ENCODE measurements at places on chromosomes 1 and 21.
A peak's percentile ranks its signal among the peaks of the same experiment; 100 is the strongest.

DNA sequence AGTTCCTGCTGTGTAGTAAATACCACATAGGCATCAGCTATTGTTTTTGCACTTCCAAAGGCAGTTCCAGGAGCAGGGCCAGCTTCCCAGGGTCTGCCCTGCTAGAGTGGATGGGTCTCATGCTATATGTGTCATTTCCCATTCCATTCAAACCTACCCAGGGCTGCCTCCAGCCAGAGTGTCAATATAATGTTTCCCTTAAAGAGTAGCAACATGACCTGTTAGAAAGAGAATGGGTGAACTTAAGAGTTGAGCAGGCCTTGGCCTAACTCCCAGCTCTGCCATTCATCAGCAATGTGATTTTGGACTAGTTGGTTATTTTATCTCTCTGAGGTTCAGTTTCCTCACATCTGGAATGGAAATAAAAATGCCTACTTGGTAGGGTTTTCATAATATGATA is 44.9 kb downstream of the RAB3B start:
- DNase-seq = no peak

GRCh38 chr1:84940481-84940880 is 47.5 kb upstream of the LPAR3 start:
- DNase-seq = no peak

GRCh38 chr1:2215329-2215728 is 12.8 kb upstream of the SKI start:
- DNase-seq = no peak

DNA sequence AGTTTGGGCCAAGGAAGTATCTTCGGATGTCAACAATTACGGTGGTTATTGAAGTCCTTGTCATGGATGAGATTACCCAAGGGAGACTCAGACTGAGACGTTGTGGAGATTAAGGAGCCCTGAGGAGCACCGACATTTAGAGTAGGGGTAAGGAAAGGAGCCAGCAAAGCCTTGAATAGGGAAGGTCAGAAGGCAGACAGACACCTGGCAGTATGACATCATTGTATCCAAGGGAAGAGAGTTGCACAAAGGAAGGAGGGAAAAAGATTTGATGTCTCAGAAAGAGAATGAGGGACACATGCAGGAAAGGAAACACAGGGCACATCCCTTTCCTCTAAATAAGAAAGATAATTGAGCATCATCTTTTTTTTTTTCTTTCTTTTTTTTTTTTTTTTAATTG is 11.7 kb downstream of the LAMC2 start:
- DNase-seq = no peak

- no peak for DNase-seq
These were observed 22.6 kb downstream of the BTG2 start for GRCh38 chr1:203327684-203328457.

GRCh38 chr1:160407839-160408801 is 7.8 kb downstream of the VANGL2 start:
- DNase-seq = peak; percentile 82

GRCh38 chr21:41813226-41813625 is 46.4 kb upstream of the RIPK4 start:
- no peak for DNase-seq

GRCh38 chr1:29180497-29181412 is 945 bp downstream of the SRSF4 start:
- DNase-seq = peak; percentile 11

DNA sequence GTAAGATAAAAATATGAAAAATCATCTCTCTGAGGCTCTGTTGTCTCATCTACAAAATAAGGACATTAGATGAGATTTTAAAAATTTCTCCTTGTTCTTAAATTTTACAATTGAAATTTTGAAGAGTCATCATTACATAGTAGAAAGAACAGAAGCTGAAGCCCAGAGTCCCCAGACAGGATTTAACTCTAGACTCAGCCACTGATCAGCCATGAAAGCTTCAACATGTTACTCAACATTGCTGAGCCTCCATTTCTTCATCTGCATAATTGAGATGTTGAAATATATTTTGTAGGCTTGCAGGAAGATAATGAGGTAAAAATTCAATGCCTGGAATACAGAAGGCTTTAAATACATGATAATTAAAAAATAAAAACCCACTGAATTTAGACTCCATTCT is 633.3 kb downstream of the LMO4 start:
- no peak for DNase-seq

DNA sequence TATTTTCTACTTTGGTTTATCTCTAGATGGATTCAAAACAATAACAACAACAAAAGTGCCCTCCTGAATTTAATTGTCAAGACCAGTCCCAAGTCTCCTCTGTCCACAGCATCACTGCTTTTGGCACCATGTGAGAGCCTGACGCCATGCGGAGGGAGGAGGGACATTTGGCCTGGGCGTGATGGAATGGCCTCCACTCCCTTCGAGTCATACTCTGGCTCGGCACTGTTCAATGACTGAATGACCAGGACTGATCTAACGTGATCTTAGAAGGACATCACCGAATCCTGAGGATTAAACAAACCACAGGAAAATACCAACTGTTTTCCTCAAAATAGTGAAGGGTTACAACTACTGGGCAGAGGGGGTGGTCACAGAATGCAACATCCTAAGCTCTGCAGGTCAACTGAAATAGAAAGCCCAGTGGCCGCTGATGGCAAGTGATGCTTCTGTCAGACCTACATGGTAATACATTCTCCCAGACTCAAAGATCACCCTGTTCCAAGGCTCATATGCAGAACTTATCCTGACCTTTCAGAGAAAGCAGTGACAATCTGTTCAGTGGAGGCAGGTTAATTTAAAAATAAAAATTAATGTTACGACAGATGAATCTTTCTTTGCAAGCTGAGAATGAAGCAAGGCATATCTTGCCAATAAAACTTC is 19.1 kb downstream of the SRSF4 start:
- no peak for DNase-seq

DNA sequence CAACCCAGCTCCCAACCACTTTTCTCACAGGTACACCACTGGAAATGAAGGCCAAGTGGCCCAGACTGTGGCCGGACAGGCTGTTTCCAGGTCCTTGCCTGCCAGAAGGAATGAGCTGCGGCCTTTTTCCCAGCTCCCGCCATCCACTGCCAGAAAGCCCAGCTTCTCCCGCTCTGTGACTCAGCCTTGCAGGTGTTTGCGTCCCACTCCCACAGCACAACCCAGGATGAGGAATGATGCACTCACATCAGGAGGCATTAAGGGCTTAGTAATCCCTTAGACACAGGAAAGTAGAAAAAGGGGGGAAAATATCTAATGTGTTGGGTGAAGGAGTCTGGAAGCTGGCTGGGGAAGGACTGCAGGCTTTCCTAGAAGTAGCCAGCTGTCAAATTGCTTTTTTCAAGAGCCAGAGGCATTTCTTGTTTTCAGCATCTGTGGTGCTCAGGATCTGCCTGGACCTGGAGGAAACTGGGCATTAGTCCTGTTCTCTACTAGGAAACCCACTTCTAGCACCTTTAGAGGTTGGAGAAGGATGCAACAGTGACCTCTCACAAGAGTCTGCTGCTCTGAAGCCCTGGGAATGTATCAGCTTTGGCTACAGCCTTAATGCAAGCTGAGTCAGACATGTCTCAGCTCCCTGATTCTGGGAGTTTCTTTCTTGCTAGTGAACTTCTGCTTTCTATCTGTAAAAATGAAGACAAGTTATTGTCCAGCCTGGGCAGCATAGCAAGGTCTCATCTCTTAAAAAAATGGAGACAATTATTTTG is 13.2 kb upstream of the MAP1LC3C start:
- DNase-seq = peak; percentile 26

DNA sequence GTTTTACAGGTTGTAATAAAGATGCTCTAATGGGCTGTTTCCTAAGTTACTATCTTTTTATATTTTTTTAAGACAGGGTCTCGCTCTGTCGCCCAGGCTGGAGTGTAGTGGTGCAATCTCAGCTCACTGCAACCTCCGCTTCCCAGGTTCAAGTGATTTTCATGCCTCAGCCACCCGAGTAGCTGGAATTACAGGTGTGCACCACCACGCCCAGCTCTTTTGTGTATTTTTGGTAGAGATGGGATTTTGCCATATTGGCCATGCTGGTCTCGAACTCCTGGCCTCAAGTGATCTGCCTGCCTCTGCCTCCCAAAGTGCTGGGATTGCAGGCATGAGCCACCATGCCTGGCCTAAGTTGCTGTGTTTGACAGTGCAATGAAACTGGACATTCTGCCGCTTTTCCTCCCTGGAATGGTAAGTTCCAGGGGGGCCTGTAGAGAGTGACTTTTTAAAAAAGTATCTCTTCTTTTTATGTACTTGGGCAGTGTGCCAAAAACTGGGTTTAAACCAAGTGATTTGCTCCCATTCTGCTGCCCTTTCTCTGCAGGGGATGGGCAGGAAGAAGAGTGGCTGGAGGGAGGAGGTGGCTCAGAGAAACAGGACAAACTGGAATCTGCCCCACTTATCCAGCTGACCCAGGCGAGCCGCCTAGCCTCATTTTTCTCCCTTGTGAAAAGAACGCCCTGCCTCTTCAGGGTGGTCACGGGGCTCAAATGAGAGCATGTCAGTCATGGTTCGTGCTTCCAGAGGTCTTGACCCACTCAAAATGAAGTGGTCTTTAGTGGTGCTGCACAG is 2.3 kb downstream of the SLC37A1 start:
- DNase-seq = no peak

DNA sequence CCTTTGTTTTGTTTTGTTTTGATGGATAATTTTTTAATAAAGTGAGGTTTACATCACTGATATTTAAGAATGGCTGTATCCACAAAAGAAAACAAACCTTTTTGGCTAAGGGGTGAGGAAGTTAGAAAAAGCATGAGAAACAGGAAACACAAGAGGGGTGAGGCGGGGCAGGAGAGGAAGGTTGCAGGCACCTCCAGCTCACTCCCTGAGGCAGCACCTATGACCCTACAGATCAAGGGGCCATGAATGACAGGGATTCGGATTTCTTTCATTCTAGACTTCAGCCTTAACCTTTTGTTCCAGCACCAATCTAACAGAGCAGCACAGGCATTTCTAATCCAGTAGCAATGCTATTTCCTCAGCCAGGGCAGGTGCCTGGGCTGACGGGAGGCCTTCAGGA is 4.4 kb downstream of the CLCA4 start:
- DNase-seq = no peak

DNA sequence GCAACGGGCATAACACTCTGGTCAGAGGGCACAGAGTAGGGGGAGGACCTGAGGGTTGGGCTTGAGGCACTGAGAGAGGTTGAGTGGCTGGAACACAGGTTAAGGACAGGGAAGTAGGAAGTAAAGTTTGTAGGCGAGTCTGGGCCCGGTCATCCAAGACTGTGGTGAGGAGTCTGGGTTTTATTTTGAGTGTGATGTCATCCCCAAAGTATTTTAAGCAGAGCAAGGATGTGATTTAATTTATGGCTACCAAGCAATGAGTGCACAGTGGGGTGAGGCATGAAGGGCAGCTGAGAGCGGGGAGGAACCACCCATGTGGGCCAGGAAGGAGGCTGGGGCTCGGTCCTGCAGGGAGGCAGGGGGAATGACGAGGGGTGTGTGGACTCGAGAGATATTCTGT is 11.2 kb upstream of the VWA5B1 start:
- DNase-seq = peak; percentile 70

DNA sequence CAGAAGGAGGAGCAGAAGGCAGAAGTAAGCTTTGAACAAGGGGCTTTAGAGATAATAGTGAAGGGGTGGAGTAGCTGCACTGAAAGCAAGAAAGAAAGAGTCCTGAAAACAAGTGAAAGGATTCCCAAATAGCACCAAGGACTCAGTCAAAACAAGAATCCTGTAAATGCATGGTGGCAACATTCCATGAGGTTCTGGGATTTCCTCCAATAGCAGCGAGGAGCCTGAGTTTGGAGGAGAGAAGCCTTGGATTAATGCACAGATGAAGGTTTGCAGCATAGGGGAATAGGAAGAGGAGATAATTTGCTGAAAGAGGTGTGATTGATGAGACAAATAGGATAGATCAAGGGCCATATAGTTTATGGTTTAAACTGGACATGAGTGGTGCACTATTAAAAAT is 10.9 kb downstream of the KRTAP22-2 start:
- no peak for DNase-seq

- no peak for DNase-seq
These were observed 554.6 kb downstream of the SMYD3 start for GRCh38 chr1:245952383-245953026.

- DNase-seq = peak; percentile 26
These were observed 74.4 kb downstream of the CAMTA1 start for GRCh38 chr1:6859415-6860343.

DNA sequence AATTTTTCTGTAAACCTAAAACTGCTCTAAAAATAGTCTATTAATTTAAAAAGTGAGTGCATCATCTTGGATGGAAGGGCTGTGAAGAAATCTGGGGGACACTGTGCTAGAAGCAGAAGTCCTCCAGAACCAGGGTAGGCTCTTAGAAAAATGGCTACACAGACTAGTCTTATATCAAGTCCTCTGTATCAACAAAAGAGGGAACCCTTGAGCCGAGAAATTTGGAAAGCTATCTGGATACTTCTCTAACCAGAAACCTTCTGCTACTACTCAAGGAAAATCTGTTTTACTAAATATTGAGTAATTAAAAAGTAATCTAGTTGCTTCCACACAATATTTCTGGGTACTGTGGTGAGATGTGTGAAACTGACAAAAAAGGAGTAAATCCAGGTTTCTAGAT is 92.1 kb downstream of the WDR3 start:
- DNase-seq = no peak

DNA sequence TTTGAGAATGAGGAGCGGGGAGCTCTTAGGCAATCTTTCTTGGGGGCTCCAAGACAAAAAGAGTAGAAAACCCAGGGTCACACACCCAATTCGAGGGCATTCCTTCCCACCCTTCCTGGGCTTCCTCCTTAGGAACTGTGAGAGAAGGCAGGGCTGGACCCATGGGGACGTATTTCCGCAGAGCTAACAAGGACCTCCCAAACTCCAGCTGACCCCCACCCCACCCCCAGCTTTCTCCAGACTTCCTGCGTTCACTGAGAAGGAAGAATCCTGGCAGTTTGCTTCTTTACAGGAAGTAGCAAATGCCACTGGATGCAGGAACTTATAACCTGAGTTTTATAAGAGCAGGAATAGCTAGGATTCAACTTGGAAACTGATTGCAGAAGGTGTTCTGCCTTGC is 2.7 kb upstream of the LHX9 start:
- DNase-seq = no peak

GRCh38 chr21:36602735-36603134 is 96.2 kb upstream of the SIM2 start:
- no peak for DNase-seq

DNA sequence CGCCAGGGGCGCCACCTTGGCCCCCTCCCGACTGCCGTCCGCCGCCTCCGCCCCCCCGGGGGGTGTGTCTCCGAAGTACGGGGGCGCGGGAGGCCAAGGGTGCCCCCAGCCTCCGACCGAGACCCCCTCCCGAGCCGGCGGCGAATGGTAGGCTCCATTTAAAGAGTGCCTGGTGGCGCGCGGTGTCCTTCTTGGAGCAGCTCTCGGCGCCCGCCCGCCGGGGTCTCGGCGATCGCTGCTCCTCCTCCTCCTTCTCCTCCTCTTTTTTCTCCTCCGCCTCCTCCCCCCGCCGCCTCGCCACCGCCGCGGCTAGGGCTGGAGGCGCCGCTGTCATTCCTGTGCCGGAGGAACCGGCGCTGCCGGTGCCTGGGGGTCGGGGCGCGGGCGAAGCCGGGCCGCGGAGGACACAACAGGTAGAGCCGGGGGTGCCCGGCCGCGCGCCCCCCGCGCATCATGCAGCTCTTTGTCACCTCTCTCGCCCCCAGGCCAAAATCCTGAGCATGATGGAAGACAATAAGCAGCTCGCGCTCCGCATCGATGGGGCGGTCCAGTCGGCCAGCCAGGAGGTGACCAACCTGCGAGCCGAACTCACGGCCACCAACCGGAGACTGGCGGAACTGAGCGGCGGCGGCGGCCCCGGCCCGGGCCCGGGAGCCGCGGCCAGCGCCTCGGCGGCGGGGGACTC is at the start of gene KAZN:
Gene KAZN, plus strand, starts transcription at position 188 of the 685 bp plus-strand sequence.
- DNase-seq = peak; percentile 23

- DNase-seq = no peak
These were observed 6.4 kb upstream of the REN start for GRCh38 chr1:204172404-204173029.

- DNase-seq = no peak
These were observed 243.0 kb downstream of the SIPA1L2 start for GRCh38 chr1:232386721-232387510.
